Naive thymus-derived CD8-positive, alpha-beta T cell (primary cell): ENCODE measurements at places on chromosomes 4 and X. TPM values are rescaled to one million over a fixed set of nuclear protein-coding genes. Genes with fewer than 3 reads are reported as not detected.

DNA sequence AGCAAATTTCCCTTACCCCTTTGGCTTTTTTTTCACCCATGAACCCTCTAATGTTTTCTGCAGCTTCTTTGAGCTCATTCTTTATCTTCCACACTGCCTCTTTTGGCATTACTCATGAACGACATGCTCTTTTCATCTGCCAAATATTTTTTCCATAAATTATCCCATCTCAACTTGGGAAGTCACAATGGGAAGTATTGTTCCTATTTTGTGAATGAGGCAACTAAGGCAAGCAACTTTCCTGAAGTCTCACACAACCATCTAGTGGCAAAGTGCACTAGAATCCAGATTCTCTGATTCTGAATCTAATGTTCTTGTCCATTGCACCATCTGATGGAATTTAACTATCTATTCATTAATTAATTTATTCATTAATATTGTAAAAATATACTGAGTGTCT lies 625 bp downstream of the RTL9 start:
- no peak for DNase-seq
- H3K4me3 ChIP-seq, result no peak overlapping the region
- no peak overlapping the region for H3K27ac ChIP-seq
- H3K27me3 ChIP-seq, result no peaks in the 10 kb centered on the region
- no peaks in the 10 kb centered on the region for H3K36me3 ChIP-seq

DNA sequence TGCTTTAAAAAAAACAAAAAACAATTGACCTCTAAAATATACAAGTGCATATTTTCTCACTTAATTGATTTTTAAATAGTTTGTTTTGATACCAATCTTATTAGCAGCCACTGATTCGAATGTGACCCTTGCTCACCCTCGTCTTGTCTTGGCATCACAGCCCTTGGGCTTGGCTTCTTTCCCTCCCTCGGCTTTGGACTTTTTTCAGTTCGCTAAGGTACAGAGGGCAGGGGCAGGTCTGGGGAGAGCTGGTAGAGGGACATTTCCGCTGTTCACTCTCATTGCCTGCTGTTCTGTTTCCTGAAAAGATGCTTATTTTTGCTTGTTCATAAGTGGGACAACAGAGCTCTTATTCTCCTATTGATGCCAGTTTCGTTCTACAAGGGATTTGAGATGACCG lies 88.5 kb upstream of the RPS6KA3 start:
- peaks cover 19% of the 10 kb centered on the region for H3K4me1 ChIP-seq
- peaks cover 2% of the 10 kb centered on the region for H3K36me3 ChIP-seq
- H3K27ac ChIP-seq, result no peak overlapping the region
- no peak overlapping the region for H3K4me3 ChIP-seq
- no peak for DNase-seq
- H3K27me3 ChIP-seq, result no peaks in the 10 kb centered on the region

- no peak for DNase-seq
- H3K4me1 ChIP-seq, result no peaks in the 10 kb centered on the region
- H3K36me3 ChIP-seq, result no peaks in the 10 kb centered on the region
- H3K4me3 ChIP-seq, result no peak overlapping the region
- no peaks in the 10 kb centered on the region for H3K27me3 ChIP-seq
- H3K27ac ChIP-seq, result no peak overlapping the region
Measured at GRCh38 chrX:48589482-48590162, 7.7 kb upstream of the WDR13 start.

- DNase-seq, result no peak
- no peaks in the 10 kb centered on the region for H3K4me1 ChIP-seq
- peaks cover 7% of the 10 kb centered on the region for H3K27me3 ChIP-seq
- H3K27ac ChIP-seq, result no peak overlapping the region
Measured at GRCh38 chr4:84956014-84956413, 10.5 kb downstream of the WDFY3 start.

- no peak overlapping the region for H3K27ac ChIP-seq
- H3K36me3 ChIP-seq, result no peaks in the 10 kb centered on the region
- no peak for DNase-seq
- H3K4me3 ChIP-seq, result no peak overlapping the region
- no peaks in the 10 kb centered on the region for H3K4me1 ChIP-seq
Measured at GRCh38 chr4:114161809-114162208, 182.4 kb upstream of the ARSJ start.

DNA sequence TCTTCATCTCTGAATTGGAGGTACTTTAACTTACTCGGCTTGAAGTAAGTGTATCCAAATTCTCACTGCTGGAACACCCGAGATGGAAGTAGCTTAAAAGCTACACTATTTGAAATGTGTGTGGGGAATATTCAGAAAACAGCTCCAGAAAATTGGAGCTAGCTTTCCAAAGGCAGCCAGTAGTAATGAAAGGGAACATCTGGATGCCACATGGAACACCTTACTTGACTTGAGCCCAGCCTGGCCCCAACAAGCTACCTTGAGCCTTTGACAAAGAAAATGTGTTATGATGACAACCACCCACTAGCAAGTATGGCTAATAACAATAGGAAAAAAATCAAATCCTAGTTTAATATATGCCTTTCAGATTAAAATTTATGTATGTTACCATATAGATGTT lies 161.5 kb downstream of the PRDM5 start:
- H3K4me1 ChIP-seq, result no peaks in the 10 kb centered on the region
- no peaks in the 10 kb centered on the region for H3K36me3 ChIP-seq
- no peak overlapping the region for H3K4me3 ChIP-seq
- H3K27me3 ChIP-seq, result no peaks in the 10 kb centered on the region
- DNase-seq, result no peak

Gene UNC5C
- polyA plus RNA-seq, result not detected

Gene NR0B1
- polyA plus RNA-seq, result not detected

- no peak overlapping the region for H3K27ac ChIP-seq
- no peaks in the 10 kb centered on the region for H3K27me3 ChIP-seq
- no peaks in the 10 kb centered on the region for H3K36me3 ChIP-seq
- H3K4me1 ChIP-seq, result no peaks in the 10 kb centered on the region
Measured at GRCh38 chr4:136540747-136541146, 991.5 kb downstream of the PCDH18 start.

- no peaks in the 10 kb centered on the region for H3K4me1 ChIP-seq
- no peak overlapping the region for H3K27ac ChIP-seq
- no peak for DNase-seq
- H3K27me3 ChIP-seq, result no peaks in the 10 kb centered on the region
Measured at GRCh38 chr4:183118585-183118984, 19.5 kb downstream of the WWC2 start.

DNA sequence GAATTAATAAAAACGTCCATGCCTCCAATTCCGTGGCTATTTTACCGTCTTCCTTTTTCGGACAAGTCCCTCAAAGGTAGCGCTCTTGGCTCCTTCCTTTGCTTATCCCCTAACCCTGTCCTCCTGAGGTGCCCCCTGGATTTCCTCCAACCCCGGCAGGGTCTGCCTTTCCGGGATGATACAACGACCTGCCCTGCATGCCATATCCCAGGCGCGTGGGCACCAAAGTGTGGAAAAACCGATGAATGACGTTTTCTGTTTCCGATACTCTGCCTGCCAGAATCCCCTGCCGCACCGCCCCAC lies 706 bp upstream of the CSTF2 start:
- DNase-seq, result no peak
- H3K27ac ChIP-seq, result peak overlapping the region; percentile 97
- peaks cover 7% of the 10 kb centered on the region for H3K4me1 ChIP-seq
- H3K4me3 ChIP-seq, result peak overlapping the region; percentile 92

- no peak overlapping the region for H3K27ac ChIP-seq
- no peaks in the 10 kb centered on the region for H3K36me3 ChIP-seq
- H3K4me3 ChIP-seq, result no peak overlapping the region
- no peaks in the 10 kb centered on the region for H3K27me3 ChIP-seq
- H3K4me1 ChIP-seq, result no peaks in the 10 kb centered on the region
- DNase-seq, result no peak
Measured at GRCh38 chr4:106738121-106738520, 298.0 kb downstream of the DKK2 start.

GRCh38 chrX:136858007-136858756 lies 22.3 kb downstream of the RBMX start:
- H3K4me3 ChIP-seq, result no peak overlapping the region
- no peaks in the 10 kb centered on the region for H3K36me3 ChIP-seq
- no peak for DNase-seq
- H3K27me3 ChIP-seq, result no peaks in the 10 kb centered on the region
- peaks cover 22% of the 10 kb centered on the region for H3K4me1 ChIP-seq

Gene ADAMTS3
- not detected for polyA plus RNA-seq

Gene FGF5
- polyA plus RNA-seq, result not detected

- H3K4me3 ChIP-seq, result no peak overlapping the region
- no peaks in the 10 kb centered on the region for H3K4me1 ChIP-seq
- no peaks in the 10 kb centered on the region for H3K36me3 ChIP-seq
- no peak overlapping the region for H3K27ac ChIP-seq
- DNase-seq, result no peak
- H3K27me3 ChIP-seq, result no peaks in the 10 kb centered on the region
Measured at GRCh38 chrX:150198776-150199175, 164.3 kb upstream of the MAMLD1 start.

DNA sequence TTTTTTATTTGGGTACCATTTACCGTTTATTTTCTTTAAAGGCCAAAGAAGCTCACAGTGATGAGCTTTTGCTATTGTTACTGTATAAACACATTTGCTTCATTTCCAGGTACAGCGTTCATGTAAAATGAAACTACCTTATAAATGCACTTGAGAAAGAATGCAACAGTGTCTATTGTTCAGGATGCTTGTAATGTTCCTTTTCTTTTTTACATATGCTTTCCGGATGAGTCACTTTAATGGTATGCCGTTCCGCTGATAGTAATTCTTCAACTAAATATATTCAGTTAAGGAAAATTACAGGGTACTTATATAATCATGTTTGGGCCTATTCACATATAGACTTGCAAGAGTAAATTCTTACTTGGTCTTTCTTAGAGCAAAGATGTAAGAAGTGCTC lies 354.9 kb downstream of the RPA4 start:
- H3K36me3 ChIP-seq, result no peaks in the 10 kb centered on the region
- no peak for DNase-seq
- H3K27ac ChIP-seq, result no peak overlapping the region
- H3K4me3 ChIP-seq, result no peak overlapping the region
- H3K27me3 ChIP-seq, result no peaks in the 10 kb centered on the region
